ENCODE measurements at places on chromosomes 2 and 18.
A peak's percentile ranks its signal among the peaks of the same experiment; 100 is the strongest.

DNA sequence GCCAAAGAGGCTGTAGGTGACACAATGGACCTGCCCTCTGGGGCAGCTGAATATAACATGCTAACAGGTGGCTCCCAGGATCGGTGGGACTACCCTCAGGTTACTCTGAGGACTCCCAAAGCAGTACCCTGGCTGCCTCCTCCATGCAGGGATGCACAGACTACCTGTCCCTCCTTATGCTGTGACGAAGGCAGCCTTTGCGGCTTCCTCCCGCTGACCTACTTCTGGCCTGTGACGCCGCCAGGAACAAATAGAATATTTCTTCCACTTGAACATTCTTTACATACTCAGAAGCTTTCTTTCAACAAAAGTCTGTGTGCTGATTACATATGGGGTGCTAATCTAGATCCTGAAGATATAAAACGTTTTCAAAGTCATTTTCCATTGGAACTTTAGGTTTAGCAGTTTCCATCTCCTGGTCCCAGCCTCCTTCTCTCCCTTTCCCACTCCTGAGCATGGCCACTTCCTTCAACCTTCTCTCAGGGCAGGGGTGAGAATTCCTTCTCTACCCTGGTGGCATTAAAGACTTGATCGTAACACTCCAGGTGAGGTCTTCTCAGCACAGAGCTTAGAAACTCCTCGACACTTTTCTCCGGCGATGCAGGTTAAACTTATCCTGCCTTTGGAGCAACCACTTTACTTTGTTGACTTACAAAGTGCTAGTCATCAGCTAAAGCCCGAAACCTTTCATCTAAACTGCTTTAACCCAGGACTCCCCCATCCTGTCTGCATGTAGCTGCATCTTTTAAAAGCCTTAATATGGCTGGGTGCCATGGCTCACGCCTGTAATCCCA is 58.9 kb upstream of the STK17B start:
- no peak for DNase-seq

- no peak for DNase-seq
Measured at GRCh38 chr2:85468096-85468703, 49.7 kb downstream of the SH2D6 start.

- no peak for DNase-seq
Measured at GRCh38 chr18:31098878-31099277, 3.3 kb downstream of the DSC2 start.

DNA sequence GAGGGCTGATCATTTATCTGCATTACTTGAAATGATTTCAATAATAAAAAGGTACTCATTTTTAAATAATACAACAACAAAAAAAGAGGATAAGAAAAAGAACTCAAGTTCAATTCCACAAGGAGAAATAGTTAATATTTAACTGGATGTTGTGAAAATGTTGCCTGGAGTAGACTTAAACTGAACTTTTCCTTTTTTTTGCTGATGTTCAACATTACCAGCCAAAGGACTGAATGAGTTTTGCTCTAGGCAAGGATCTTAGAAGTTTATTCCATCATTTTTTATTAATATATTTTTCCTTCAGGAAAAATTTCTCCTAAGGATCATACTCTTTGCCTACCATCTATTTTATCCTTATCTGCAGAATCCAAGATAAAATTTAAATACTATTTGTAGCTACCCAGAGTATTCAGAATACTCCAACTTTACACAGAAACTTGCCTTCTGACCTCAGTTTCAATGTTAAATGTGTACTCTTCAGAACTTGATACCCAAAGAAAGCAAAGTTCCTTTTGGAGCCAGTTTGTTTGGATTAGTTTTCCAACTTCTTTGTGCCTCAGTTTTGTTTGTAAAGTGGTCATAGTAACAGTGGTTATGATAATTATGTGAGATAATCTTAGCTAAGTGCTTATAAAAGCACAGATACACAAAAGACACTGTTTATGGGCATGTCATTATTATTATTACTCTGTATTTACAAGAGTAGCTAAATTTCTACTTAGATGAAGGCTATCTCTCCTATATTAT is 12.8 kb downstream of the CKAP2L start:
- no peak for DNase-seq

DNA sequence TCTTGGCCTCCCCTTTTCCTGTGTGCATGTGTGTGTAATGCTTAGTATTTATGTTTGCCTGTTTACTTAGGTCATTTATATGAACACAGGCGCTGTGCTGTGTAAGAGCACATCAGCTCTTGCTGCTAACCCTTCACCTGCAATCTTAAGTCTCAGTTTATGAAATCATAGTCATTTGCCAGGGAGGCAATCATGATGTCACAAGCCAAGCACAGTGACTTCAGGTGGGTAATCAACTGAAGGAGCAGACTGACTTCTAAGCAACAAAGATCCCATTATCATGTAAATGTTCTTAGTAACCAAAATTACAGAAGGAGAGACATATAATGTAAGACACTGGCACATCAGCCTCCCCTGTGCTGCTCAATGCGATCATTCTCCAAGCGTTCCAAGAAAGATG is 386.3 kb upstream of the MEIS1 start:
- no peak for DNase-seq

DNA sequence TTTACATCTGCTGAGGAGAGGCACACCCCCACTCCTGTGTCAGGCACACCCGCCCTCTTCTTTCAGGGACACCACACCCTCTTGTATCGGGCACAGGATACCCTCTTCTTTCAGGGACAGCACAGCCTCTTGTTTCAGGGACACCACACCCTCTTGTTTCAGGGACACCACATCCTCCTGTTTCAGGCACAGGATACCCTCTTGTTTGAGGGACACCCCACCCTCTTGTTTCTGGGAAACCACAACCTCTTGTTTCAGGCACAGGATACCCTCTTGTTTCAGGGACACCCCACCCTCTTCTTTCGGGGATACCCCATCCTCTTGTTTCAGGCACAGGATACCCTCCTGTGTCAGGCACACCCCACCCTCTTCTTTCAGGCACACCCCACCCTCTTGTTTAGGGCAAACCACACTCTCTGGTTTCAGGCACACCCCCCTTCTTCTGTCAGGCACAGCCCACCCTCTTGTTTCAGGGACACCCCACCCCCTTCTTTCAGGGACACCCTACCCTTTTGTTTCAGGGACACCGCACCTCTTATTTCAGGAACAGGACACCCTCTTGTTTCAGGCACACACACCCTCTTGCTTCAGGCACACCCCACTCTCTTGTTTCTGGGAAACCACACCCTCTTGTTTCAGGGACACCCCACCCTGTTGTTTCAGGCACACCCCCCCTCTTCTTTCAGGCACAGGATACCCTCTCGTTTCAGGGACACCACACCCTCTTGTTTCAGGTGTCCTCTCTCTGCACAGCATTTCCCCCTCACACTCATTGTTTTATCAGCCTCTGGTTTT is 96.2 kb downstream of the TPO start:
- no peak for DNase-seq

DNA sequence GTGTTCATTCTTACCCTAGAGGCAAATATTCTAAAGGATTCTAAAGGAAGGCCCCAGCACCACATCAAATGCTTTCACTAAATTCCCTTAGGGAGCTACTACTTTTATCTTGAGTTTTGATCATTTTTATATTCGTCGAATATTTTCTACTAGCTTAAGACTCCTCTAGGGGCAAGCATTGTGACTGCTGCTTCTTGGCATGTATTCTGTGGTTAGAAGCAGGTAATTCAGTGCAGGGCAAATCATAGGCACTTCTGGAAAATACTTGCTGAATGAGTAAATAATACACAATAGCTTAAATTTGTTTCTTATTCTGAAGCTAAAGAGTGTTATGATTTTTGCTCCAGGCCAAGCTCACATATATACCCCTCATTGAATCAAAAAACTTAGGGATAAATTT is 136.4 kb downstream of the LRP2 start:
- DNase-seq: no peak

GRCh38 chr2:190504912-190505311 is 29.6 kb downstream of the NEMP2 start:
- no peak for DNase-seq

GRCh38 chr2:194725169-194725568 is 931.9 kb upstream of the SLC39A10 start:
- peak; percentile 7 for DNase-seq

GRCh38 chr2:73268830-73269685 is 15.2 kb downstream of the FBXO41 start:
- DNase-seq: peak; percentile 71

Data from RWPE1 (cell line).